ENCODE measurements at places on chromosomes 7 and 10.

- no peak for DNase-seq
Observed at GRCh38 chr7:147915781-147916180, 674.8 kb upstream of the C7orf33 start.

GRCh38 chr7:115505136-115505535 lies 525.4 kb downstream of the TFEC start:
- DNase-seq, result no peak

DNA sequence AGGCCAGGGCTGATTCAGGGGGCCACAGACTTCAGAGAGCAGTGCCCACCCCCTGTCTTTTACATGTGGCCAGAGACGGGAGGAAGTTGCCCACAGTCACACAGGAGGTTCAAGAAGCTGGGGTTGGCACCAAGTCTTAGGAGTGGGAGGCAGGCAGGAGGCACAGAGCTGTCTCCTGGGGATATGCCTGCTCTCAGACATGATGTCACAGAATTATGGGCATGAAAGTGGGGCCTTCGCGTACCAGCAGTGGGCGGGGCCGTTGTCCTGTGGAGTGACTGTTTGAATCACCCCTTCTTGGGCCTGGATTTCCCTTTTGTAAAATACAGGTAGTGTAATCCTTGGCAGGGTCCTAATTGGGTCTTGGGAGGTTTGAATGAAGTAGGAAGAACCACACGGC lies 81.2 kb upstream of the PPIF start:
- no peak for DNase-seq

GRCh38 chr10:623014-623413 lies 66.5 kb downstream of the DIP2C start:
- no peak for DNase-seq

- DNase-seq, result no peak
Observed at GRCh38 chr10:1010703-1011102, 15.0 kb downstream of the IDI2 start.

DNA sequence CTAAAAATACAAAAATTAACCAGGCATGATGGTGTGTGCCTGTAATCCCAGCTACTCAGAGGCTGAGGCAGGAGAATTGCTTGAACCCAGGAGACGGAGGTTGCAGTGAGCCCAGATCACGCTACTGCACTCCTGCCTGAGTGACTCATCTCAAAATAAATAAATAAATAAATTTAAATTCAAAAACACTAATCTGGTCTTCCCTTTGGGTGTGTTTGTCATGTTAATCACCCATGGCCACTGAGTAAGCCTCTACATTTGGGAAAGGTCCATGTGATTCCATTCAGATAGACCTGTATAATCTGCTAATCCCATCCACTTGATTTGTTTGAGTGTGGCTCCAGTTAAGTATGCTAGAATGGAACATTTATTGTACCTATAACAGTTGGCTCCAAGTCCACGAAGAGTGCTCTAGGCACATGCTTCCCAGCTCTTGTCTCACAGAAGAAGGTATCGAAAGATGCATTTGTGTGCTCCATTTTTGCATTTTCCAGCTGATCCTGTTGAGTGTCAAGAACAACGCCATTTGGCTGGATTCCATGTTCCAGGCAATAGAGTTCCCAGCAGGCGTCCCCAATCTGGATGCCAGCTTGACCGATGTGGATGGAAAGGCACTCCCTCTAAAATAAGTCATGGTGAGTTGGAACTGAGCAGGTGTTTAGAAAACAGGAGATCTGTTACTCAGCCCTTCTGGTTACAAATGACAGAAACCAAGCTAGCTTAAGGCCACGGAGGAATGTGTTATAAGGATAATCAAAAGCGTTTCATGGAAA lies 4.0 kb downstream of the TUBAL3 start:
- DNase-seq, result no peak

DNA sequence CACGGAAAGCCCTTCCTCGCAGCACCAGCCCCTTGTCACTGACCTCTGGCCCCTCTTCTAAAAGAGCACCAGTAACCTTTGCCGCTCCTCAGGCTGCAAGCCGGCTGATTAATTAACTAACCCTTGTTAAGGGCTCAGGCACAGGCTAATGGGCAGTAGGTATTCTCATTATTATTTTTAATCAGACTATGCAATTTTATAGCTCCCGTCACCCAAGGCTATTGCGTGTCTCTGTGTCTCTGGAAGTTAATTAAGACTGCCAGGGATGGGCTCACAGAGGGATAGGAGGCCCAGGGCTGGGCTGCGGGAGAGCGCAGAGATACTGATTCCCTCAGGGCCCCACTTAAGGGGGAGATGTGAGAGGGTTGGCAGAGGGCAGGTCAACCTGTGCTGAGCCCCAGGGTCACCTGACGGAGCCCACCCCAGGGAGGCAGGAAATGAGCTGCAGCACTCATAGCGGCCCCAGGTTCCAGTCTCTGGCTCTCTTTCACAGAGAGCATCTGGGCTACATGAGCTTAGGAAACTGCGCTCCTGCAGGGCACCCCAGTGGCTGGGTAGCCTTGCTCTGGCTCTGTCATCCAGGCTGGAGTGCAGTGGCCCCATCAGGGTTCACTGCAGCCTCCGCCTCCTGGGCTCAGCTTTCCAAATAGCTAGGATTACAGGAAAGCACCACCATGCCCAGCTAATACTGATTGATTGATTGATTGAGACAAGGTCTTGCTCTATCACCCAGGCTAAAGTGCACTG lies 92.2 kb upstream of the LRRC4 start:
- DNase-seq, result no peak

GRCh38 chr7:83130623-83131545 lies 31.8 kb downstream of the PCLO start:
- DNase-seq, result no peak

GRCh38 chr7:151899513-151900360 lies 22.8 kb upstream of the PRKAG2 start:
- no peak for DNase-seq

- DNase-seq, result no peak
Observed at GRCh38 chr7:151930695-151931094, 25.6 kb upstream of the GALNTL5 start.

DNA sequence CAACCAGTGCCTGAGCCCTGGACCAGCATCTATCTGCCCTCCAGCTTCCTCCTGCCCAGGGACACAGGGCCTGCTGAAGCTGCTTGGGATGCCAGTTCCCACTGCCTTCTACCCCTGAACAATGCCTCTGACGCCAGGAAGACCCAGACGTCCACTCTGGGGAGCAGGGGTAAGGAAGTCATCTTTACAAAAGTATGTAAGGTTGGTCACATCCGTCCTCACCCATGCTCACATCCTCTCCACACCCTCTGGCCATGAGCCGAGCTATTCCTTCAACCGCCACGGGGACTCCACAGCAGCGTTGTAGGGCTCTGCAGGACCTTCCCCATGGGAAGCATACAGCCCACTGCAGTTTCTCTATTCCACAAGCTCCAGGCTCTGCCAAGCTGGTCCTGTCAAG lies 58.5 kb downstream of the CLRN3 start:
- DNase-seq, result no peak

GRCh38 chr7:46772776-46773175 lies 809.1 kb downstream of the TNS3 start:
- no peak for DNase-seq

GRCh38 chr10:124403548-124403947 lies 15.2 kb downstream of the OAT start:
- no peak for DNase-seq

DNA sequence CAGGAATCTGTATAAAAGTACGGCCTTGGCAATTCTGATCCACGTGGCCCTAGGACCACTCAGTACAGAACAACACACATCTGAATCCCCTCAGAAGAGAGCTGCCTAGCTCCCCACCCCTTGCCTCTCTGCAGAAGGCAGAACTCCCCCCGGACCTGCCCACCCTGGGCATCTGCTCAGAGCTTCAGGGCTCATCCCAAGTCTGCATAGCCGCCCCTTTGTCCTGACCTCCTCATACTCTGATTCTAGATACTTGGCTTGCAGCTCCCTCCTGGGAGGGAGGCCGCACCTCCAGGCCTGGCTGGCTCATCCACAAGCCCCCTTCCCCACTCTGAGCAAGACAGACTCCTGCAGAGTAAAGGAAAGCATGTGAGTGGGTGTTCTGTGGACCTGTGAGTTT lies 49.6 kb downstream of the GRID1 start:
- DNase-seq, result no peak

All from forelimb muscle (tissue), 1 donor.